ENCODE measurements at places on chromosomes 3 and 15. TPM values are rescaled to one million over a fixed set of nuclear protein-coding genes. Genes with fewer than 3 reads are reported as not detected.

Gene CHL1
- not detected for total RNA-seq

Gene ALDH1L1
- total RNA-seq, result not detected

Gene RBSN
- total RNA-seq, result 35.0 TPM

Gene CHRFAM7A
- not detected for total RNA-seq

Gene PPP2R3A
- 21.0 TPM for total RNA-seq

Gene SLC27A2
- total RNA-seq, result not detected

Gene MPI
- 85.2 TPM for total RNA-seq

DNA sequence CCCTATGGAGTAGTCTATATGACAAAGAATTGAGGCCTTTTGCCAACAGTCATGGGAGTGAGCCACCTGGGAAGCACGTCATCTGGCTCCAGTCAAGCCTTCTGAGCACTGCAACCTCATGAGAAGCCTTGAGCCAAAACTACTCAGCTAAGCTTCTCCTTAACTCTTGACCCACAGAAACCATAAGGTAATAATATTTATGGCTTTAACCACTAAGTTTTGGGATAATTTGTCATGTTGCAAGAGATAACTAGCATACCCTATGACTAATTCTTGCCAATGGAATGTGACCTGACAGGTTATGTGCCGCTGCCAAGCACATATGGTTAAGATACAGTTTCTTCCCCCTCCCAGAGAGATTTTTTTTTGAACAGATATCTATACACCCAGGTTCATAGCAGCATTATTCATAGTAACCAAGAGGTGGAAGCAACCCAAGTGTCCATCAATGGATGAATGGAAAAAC is 11.8 kb upstream of the SLC6A11 start:
- no peak for DNase-seq
- no peaks in the 10 kb centered on the region for H3K27me3 ChIP-seq
- H3K27ac ChIP-seq, result no peak overlapping the region
- H3K36me3 ChIP-seq, result no peaks in the 10 kb centered on the region

- H3K4me1 ChIP-seq, result no peaks in the 10 kb centered on the region
- H3K27me3 ChIP-seq, result no peaks in the 10 kb centered on the region
- H3K36me3 ChIP-seq, result 0 out of 2 replicates have a peak, but pooled peaks cover 3% of the 10 kb centered on the region
- H3K4me3 ChIP-seq, result no peak overlapping the region
Observed at GRCh38 chr15:42401544-42402454, 42.5 kb downstream of the CAPN3 start.

- H3K4me1 ChIP-seq, result peaks cover 10% of the 10 kb centered on the region
- peaks cover 13% of the 10 kb centered on the region for H3K27me3 ChIP-seq
- H3K27ac ChIP-seq, result no peak overlapping the region
- no peaks in the 10 kb centered on the region for H3K36me3 ChIP-seq
- no peak for DNase-seq
- no peak overlapping the region for H3K4me3 ChIP-seq
Observed at GRCh38 chr3:72657666-72658065, 190.6 kb downstream of the SHQ1 start.

DNA sequence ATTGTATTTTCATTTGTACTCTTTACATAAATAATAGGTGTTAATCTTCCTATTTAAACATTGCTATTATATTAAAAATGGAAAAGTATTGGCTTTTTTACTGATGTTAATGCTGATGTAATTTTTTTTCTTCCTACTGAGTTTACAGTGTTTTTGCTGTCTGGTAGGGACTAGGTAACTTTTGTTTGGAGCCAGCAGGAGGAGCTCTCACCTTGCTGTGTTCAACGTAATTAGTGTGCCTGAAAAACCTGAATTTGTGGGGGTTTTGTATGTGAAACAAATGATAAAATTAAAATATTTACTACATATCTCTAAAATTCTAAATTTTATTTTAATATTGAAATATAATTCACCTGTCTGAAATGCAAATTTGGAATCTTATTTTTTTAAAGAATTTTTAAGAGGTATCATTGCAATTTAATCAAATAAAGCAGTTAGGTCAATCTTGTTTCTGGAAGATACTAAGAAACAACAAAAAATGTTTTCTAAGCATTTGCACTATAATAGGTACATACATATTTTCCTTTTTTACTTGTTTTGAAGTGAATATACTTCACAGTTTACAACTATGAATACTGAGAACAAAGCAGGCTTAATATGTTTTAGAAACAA is 48.8 kb downstream of the EPHA6 start:
- H3K27me3 ChIP-seq, result no peaks in the 10 kb centered on the region
- H3K36me3 ChIP-seq, result no peaks in the 10 kb centered on the region
- H3K4me1 ChIP-seq, result no peaks in the 10 kb centered on the region
- H3K27ac ChIP-seq, result no peak overlapping the region

- no peaks in the 10 kb centered on the region for H3K4me1 ChIP-seq
- no peak overlapping the region for H3K4me3 ChIP-seq
- no peaks in the 10 kb centered on the region for H3K36me3 ChIP-seq
- H3K27ac ChIP-seq, result no peak overlapping the region
- H3K27me3 ChIP-seq, result no peaks in the 10 kb centered on the region
- no peak for DNase-seq
Observed at GRCh38 chr3:76699846-76700245, 340.1 kb upstream of the ROBO2 start.

DNA sequence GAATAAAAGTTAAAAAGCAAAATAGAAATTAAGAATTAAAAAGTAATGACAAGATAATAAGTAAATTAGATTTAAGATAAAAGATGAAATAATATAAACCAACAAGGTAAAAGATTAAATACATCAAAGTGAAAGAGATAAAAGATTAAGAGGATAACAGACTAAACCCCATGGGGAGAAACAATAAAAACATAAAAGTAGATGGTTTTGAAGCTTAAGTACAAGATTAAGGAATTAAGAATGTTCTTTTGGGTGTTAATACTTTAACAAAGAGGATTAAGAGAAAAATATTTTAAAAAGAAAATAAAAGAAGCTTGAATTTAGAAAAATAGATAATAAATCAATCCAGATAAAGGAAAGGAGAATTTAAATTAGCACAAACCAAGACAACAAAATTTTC is 85.4 kb downstream of the SQOR start:
- H3K27me3 ChIP-seq, result no peaks in the 10 kb centered on the region
- no peaks in the 10 kb centered on the region for H3K4me1 ChIP-seq
- H3K4me3 ChIP-seq, result no peak overlapping the region
- no peak for DNase-seq
- no peaks in the 10 kb centered on the region for H3K36me3 ChIP-seq

- no peak overlapping the region for H3K4me3 ChIP-seq
- no peaks in the 10 kb centered on the region for H3K36me3 ChIP-seq
- no peaks in the 10 kb centered on the region for H3K4me1 ChIP-seq
- H3K27me3 ChIP-seq, result no peaks in the 10 kb centered on the region
- no peak overlapping the region for H3K27ac ChIP-seq
Observed at GRCh38 chr3:5630406-5630805, 442.9 kb downstream of the EDEM1 start.

DNA sequence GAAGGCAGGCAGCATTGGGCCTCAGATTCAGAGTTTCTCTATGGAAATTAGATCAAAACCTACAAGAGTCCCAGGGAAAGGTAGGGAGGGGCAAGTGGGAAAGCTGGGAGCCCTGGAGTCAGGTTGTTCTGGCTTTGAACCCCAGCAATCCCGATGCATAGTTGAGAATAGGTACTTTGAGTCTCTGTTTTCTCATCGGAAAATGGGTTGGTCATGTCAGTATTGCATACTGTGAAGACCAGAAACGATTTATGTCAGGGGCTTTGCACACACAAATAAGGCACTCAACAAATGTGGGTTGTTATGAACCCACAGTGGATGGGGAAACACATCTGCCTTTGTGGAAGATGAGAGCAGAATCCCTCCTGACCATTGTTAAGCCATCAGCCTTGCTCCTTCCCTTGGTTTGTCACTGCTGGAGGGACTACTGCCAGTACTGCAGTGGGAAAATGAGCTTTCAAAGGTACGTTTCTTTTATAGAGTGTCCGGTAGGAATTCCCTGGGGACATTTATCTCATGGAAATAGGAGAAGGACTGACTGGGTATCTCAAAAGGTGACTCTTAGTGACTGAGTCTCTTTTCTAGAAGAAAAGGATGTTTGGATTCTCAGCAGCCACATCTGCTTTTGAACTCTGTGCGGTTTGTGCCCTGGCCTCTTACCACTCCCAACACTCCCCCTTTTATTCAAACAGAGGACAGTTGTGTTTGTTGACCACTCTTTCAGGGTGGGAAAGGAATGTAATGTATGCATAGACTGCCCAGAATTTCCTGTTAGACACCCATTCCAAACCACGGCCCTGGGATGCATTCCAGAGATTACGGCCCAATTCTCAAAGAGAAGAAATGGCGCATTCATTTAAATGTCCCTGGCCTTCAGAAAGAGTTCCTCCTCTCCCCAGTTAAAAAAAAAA is 54.6 kb upstream of the VILL start:
- DNase-seq, result peak; percentile 89
- peaks cover 44% of the 10 kb centered on the region for H3K4me1 ChIP-seq
- H3K27me3 ChIP-seq, result no peaks in the 10 kb centered on the region
- no peaks in the 10 kb centered on the region for H3K36me3 ChIP-seq
- peak overlapping the region; percentile 16 for H3K4me3 ChIP-seq

DNA sequence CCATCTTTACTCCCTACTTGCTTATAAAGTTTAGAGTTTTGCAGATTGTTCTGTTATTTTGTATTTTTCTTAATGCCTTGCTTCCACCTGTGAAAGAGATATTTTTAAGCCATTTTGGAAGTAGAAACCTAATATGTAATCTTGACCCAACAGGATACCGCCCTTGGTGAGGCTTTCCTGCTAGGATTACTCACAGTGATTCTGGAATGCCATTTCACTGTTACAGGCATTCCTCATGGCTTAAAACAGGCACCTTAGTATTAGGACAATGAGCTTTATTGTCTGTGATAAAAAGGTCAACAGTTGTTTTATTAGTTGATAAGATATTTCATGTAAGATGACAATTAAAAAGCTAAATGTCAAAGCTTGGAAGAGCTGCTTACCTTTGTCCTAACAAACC is 58.2 kb downstream of the PHLDB2 start:
- H3K36me3 ChIP-seq, result peaks cover 66% of the 10 kb centered on the region
- peaks cover 17% of the 10 kb centered on the region for H3K4me1 ChIP-seq
- no peak overlapping the region for H3K27ac ChIP-seq
- H3K4me3 ChIP-seq, result no peak overlapping the region

GRCh38 chr15:61318802-61319525 is 89.9 kb upstream of the RORA start:
- H3K27me3 ChIP-seq, result 0 out of 2 replicates have a peak, but pooled peaks cover 5% of the 10 kb centered on the region
- no peaks in the 10 kb centered on the region for H3K4me1 ChIP-seq
- H3K4me3 ChIP-seq, result no peak overlapping the region
- H3K27ac ChIP-seq, result no peak overlapping the region
- no peaks in the 10 kb centered on the region for H3K36me3 ChIP-seq
- no peak for DNase-seq

- no peak for DNase-seq
- no peaks in the 10 kb centered on the region for H3K4me1 ChIP-seq
- H3K36me3 ChIP-seq, result no peaks in the 10 kb centered on the region
- H3K27ac ChIP-seq, result no peak overlapping the region
Observed at GRCh38 chr3:140472306-140473020, 205.4 kb upstream of the TRIM42 start.

DNA sequence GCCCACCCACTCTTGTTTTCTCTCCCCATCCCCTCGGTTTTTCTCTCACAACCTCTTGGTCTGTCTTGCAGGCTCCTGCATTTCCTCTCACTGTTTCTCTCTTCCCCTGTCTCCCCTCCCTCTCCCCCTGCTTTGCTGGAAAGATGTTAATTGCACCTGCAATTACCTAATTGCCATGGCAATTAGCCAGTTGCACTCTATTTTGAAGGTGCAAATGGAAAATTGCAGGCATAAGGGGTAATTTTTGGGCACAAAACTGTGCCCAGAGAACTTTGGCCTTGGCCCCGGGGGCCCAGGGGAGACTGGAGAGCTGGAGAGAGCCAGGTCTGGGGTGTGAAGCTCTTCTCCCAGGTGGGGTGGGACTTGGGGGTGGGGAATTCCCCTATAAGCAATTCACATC is 164.5 kb upstream of the TLE3 start:
- H3K36me3 ChIP-seq, result no peaks in the 10 kb centered on the region
- 0 out of 2 replicates have a peak, but pooled peaks cover 5% of the 10 kb centered on the region for H3K4me1 ChIP-seq
- H3K27me3 ChIP-seq, result no peaks in the 10 kb centered on the region
- H3K27ac ChIP-seq, result no peak overlapping the region
- no peak for DNase-seq

GRCh38 chr3:4978204-4978965 is 852 bp upstream of the BHLHE40 start:
- H3K4me1 ChIP-seq, result peaks cover 26% of the 10 kb centered on the region
- H3K27me3 ChIP-seq, result no peaks in the 10 kb centered on the region
- DNase-seq, result peak; percentile 99
- peak overlapping the region; percentile 98 for H3K27ac ChIP-seq
- peak overlapping the region; percentile 72 for H3K4me3 ChIP-seq

DNA sequence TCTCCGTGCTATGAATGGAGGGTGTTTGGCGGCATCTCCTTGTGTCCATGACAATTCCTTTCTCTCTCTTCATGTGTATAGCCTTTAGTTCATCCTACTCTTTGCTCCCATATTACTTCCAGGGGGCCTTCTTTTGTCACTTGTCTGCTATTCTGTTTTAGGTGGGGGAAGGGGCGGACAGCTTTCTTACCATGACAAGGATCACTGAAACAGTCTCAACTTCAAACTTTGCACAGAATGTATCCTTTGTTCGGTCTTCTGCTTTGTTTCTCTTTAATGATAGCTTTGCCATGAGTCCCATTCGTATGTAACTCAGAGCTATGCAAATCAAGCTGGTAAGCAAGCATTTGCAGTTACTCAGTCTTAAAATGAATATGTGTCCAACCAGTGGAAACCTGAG is 294.2 kb downstream of the TIGIT start:
- no peaks in the 10 kb centered on the region for H3K36me3 ChIP-seq
- no peak overlapping the region for H3K27ac ChIP-seq
- no peak overlapping the region for H3K4me3 ChIP-seq
- H3K27me3 ChIP-seq, result no peaks in the 10 kb centered on the region
